ENCODE measurements at places on chromosomes 7 and 10.

DNA sequence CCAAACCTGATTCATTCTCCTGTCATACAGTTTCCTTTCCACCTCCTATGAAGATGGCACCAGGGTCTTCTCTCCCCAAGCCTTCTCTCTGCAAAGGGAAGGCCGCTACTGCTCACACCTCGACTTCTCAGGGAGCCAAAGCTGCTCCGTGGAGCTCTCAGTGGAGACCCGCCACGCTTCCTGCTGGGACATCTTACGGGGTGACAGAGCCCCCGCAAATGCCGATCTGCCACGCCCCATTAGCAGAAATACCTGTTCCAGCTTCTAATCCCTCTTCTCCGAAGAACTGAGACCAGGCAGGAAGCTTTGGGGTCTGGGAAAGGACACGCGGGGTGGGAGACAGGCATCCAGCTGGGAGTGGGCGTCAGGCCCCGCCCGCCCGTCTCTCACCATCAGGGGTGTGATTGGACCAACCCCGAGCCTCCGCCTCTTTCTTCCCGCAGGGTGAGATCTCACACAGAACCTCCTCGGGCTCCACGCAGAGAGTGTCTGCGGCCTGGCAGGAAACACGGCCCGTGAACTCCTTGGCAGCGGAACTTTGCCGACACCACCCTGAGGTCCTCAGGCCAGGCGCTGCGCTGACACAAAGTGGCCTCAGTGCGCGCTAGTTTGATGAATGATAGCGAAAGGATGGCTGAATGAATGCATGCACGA, 12.0 kb upstream of the CALML5 start:
- no peak for DNase-seq

GRCh38 chr7:139589474-139589873, 66.0 kb downstream of the CLEC2L start:
- DNase-seq: no peak

DNA sequence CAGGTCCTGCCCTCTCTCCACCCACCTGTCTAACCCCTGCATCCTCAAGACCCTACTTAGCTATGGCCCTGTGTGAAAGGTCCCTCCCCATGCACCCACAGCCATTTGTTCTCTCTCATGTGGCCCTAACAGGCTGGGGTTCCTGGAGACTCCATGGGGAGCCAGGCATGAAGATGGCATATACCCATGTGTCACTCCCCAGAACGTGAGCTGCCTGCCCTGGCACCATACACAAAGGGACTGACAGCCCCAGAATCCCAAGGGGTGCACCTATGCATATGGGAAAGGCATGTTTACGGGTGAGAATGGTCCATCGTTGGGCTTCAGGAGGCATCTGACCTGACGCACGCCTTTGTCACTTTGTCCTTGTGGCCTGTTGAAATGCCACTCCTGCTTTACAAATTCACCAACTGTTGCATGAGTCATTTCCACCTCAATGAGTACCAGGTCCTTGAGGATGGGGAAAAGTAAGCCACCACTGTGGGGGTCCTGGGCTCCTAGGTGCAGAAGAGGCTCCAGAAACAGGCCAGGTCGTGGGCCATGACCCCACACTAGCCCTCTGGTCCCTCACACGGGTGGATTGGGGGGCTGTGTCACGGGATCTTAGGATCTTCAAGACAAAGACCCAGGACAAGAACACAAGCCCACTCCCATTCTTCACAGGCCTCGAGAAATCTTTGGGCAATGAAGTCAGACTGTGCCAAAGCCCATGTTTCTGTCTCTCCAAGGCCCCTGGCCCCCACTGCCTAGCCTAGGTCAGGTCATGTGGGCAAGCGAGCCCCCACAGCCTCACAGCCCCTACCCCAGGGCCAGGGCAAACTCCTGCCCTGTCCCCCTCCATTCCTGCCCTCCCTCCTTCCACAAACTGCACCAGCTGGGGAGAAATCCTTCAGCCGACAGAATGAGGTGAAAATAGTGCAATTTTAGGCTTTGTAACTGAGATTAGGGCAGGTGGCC, 8.6 kb downstream of the GPRIN2 start:
- no peak for DNase-seq

- no peak for DNase-seq
Observed at GRCh38 chr7:108049962-108050361, 47.0 kb upstream of the LAMB1 start.

GRCh38 chr7:54898659-54899340, 120.0 kb upstream of the EGFR start:
- DNase-seq: no peak

- peak; percentile 55 for DNase-seq
Observed at GRCh38 chr10:28533571-28534304, 820 bp downstream of the WAC start.

- DNase-seq: no peak
Observed at GRCh38 chr7:95424716-95425115, 10.1 kb downstream of the PON2 start.

DNA sequence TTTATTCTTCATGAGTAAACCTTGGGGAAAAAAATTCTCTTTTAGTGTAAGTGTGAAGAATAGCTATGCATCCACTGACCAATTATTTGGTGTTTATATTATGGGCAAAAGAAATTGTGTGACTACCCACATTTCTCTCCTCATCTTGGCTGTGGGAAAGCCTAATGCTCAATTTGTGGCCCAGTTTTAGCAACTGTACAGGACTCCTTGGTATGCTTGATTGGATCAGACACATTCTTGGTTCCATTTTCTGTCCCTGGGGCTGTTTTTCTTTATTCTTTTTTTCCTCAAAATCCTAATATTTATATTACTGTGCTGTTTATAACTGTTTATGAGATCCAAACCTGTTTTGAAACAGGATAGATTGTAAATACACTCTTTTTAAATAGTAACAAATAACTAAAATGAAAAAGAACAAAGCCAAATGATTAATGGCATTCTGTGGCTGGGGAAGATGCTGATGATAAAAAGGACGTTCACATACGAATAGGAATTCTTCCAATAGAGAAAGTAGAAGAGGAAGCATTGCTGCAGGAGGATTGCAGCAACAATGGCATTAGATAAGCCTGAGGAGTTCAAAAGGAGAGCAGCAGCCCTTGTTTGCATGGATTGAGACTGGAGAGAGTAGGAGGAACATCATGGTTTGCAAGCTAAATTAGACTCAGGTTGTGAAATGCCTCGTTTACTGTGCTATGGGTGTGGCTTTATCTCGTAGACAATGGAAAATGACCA, 580.5 kb downstream of the INHBA start:
- no peak for DNase-seq

DNA sequence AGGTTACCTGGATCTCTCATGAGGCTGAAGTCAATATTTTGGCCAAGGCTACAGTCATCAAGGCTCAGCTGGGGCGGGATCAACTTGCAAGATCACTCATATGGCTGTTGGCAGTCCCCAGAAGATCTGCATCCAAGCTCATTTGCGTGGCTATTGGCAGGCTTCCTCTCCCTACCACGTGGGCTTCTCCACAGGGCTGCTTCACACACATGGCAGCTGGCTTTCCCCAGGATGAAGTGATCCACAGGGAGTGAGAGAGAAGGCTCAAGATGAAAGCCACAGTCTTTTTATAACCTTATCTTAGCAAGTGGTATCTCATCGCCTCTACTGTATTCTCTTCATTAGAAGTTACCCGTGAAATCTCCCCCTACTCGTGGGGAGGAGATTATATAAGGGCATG, 167.4 kb downstream of the TMEM26 start:
- DNase-seq: no peak

- DNase-seq: no peak
Observed at GRCh38 chr7:39199951-39200350, 222.2 kb downstream of the POU6F2 start.

DNA sequence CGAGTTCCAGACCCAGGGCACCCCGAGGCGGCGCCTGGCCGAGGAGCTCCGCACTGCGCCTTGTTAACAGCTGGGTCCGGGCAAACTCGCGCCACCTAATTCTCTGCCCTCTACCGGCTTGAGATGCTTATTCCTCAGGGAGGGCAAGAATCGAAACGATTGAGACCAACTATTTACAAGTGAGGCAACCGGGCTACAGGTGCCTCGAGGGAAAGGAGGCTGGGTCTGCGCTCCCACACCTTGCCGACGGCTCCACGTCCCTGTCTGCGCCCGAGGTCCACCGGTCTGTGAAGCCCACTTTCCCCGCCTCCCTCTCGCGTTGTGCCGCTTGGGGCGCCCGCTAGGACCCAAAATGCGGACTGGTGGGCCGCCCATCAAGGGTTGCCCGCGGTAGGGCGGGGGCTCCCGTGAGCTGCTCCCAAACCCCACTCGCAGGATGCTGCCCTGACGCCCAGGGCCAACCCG, 527 bp downstream of the AKR1B1 start:
- DNase-seq: peak; percentile 26

DNA sequence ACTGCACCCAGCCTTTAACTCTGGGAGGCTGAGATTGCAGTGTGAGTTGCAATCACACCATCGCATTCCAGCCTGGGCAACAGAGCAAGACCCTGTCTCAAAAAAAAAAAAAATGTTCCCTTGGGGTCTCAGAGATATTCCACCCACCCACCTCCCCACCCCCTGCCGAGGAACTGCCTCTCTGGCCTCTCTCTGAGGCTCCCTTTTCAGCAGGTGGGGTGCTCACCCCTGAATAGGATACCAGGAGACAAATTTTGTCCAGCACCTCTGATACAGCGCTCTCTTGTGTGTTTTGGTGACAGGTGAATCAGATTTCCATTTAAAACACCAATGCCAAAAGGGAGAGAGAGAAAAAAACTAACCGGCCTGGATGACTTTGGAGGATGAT, 92.6 kb upstream of the KIF5B start:
- no peak for DNase-seq

DNA sequence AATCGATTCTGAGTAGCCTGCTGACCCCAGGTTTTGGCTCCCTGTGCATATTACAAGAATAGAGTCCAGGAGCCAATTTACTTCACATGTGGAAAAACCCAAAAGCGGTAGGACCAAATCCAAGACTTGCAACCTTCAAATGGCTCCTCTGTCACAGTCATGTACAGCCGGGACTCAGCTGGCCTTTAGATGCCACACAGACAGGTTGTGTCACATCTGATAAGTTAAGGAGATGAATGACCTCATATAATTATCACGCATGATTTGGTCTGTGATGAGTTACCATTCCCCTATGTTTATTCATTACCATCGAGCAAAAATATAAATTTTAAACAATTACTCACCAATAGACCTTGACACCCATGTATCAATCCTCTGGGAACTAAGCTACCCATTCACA, 14.2 kb downstream of the CACNA2D1 start:
- no peak for DNase-seq

DNA sequence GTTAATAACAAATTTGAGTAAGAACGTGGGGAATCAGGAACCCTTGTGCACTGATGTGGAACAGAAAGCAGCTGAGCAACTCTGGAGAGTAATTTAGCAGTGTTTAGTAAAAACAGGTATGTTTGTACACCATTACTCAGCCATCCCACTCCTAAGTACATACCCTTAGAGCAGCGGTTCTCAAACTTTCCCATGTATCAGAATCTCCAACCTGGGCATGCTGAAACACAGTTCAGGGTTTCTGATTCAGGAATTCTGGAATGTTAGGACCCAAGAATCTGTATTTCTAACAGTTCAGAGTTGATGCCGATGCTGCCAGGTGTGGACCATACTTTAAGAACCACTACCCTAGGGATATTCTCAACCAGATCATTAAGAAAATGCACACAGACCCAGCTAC, 5.1 kb downstream of the SGMS1 start:
- no peak for DNase-seq

Measured in effector CD8-positive, alpha-beta T cell (primary cell).